ENCODE measurements at places on chromosomes 12 and 14.
A peak's percentile ranks its signal among the peaks of the same experiment; 100 is the strongest.

DNA sequence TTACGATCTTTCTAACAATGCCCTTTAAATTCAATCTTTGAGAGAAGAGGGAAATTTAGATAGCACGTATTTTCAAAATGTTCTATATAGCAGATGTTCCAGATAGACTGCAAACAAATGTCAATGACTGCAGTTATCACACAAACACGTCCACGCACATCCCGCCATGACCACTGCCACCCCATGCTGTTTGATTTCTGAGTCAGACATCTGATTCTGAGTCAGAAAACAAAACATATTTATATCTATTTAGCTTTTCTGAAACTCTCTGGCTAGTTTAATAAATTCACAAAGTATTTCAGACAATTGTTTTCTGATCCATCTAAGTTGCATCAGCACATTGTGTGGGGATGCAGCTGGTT lies 105.9 kb upstream of the BCAT1 start:
- DNase-seq: peak; percentile 56

GRCh38 chr12:33818313-33818712 lies 204.0 kb upstream of the ALG10 start:
- no peak for DNase-seq

DNA sequence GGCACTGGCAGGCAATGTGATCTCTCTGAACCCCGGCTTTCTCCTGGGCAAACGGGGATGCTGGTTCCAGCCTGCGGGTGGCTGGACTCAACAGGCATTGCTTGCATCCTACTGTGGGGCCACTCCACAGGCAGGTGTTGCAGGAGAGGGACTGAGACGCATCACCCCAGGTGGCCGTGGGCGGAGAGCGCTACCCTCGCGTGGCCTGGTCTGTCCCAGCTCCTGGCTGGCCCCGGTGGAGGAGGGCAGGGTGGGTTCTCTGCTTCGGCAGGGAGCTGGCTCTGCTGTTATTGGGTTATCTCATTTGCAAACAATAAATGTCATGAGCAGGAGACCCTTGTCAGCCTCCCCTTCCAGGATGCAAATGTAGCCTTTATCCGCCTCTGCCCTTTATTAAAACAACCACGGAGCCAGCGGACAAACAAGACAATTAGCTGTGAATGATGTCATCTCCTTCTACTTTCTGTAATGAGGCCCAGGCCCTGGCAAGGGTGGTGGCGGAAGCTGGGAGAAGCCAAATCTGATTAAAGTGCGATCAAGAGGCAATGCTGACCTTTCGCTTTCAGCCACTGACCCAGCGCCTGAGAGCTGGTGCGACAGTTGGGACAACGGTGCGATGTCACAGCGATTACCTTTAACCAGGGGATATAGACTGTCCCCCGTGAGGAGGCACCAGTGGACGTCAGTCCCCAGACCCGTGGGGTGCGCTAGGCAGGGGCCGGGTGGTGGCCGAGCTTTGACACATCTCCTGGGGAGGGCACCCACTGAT lies 161.8 kb downstream of the KIF26A start:
- no peak for DNase-seq

- no peak for DNase-seq
Measured at GRCh38 chr14:94640721-94641631, 28.8 kb downstream of the SERPINA3 start.

GRCh38 chr14:86481104-86481503 lies 951.2 kb downstream of the FLRT2 start:
- DNase-seq: no peak

- DNase-seq: no peak
Measured at GRCh38 chr14:77103475-77103874, 5.4 kb downstream of the CIPC start.

DNA sequence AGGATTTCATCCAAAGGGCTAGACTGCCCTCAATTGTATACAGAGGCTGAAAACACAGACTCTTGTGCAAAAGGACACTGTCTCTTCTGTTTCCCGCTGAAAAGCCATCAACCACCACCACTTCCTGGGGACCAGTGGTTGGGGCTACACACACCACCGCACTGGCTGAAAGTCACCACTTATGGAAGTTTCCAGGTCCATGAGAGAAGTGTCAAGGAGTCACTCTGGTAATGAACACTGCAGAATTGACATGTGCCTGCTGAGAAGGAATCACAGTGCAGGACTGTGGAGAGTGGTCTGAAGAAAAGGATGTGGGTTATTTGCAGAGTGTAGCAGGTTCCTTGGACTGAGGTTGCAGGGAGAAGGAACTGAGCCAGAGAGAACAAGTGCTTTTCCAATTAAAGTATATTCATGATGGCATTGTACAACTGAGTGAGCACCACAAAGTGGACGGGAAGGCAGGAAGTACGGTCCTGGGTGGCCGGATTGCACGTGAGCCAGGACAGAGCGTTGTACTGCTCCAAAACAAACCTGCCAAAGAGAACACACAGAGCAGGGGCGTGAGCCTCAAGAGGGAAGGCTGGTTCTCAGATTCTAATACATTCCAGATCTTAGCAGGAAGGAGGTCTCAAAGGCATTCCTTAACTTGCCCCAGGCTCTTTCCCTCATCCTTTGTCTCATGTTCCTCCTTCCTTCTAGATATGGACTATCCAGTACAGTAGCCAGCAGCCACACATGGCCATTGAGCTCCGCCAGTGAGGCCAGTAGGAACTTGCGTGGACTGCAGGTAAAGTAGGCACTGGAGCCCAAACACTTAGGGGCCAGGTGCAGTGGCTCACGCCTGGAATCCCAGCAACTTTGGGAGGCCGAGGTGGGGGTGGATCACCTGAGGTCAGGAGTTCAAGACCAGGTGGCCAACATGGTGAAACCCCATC lies 316.4 kb downstream of the MED13L start:
- no peak for DNase-seq

GRCh38 chr12:47729233-47729632 lies 3.9 kb upstream of the ENDOU start:
- no peak for DNase-seq

DNA sequence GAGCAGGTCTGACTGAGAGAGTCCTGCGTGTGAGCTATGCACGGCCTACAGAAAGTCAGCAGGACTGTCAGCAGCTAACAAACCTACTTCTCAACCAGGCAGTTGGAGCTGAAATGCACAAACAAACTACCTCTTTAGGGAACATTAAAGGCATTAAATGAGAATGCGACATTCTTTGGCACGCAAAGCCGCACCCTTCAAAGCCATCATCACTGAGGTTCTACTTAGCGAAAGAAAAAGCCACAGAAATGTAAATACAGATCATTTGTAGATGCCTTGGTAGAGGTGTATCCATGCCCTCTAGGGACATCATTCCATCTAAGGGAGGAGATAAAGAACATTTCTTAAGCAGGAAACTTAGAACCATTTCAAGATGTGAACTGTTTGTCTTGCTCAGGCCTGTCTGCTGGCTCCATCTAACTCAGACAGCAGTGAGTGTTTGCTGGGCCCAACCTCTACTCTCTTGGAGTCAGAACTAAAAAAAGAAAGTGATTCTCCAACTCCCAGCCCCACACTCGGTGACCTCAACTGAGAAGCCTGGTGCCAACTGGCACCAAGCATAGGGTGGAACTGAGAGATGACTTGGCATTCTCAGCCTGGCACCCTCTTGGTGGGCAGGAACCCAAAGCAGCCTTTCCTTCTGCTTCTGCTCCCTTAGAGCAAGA lies 63.5 kb upstream of the MBIP start:
- DNase-seq: no peak

DNA sequence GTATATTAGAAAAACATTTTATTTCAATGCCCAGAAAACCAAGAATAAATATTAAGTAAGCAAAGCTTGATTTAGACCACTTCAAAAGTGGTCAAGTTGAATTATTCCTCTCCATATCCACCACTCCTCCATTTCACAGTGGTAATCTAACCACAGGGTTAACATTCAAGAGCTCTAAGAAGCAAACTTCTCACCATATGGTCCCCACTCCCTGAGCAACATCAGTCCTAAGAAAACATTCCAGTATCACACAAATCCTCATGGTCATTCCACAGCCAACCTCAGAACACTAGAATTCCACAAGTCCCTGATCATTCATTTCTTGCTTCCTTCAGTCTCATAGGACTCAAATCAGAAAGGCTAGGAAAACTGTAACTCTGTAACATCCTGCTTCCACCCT lies 47.9 kb downstream of the ST8SIA1 start:
- DNase-seq: no peak

DNA sequence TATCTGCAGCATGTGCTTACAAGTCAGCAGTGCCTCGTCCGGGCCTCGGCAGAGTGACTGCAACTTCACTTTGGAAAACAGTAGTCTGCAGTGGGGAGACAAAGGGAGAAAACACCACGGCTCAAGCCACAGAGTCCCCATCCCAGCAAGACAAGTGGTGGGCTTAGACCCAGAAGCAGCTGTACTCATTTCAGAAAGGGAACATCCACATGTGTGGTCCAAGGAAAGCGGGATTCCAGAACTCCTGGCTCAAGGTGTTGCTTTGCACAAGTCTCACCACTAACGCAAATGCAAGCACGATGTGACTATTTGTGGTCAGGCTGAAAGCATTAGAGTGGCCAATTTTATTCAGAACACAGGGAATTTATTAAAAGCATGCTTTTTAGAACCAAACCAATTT lies 198.3 kb downstream of the TTC7B start:
- DNase-seq: no peak

GRCh38 chr14:100128688-100129087 lies 30.8 kb downstream of the DEGS2 start:
- DNase-seq: no peak

DNA sequence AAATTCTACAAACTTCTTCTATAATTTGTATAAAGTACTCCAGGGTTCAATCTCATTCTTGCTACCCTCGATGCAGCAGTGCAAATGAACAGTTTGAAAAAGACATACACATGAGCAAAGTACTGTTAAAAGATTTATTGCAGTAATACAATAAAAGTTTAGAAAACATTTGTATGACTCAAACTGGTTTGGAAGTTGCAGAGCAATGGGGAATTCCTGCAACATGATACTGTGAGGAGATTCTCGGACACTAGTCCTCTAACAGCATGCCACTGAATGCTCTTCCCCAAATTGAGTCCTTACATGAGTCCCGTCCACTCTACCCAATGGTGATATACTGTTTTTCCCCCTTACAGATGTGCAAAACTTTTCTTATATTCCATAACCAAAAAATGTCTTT lies 45.4 kb downstream of the ATG14 start:
- DNase-seq: no peak

GRCh38 chr12:131832321-131833231 lies 4.4 kb downstream of the MMP17 start:
- no peak for DNase-seq

- DNase-seq: no peak
Measured at GRCh38 chr12:102322254-102322653, 124.6 kb upstream of the PMCH start.

DNA sequence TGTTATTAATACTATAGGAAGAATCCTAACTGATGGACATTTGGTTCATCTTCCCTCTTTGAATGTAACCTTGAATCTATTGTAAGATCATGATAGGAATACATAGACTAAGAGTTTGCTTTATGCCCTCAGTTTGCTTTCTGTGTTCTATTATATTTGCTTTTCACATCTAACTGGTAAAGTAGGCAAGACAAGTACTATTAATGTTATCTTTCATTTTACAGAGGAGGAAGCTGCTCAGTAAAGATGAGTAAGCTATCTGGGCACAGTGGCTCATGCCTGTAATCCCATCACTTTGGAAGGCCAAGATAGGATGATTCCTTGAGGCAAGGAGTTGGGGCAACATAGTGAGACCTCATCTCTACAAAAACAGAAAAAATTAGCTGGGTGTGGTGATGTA lies 103.0 kb downstream of the TMTC2 start:
- no peak for DNase-seq

GRCh38 chr12:24478254-24478653 lies 470.6 kb downstream of the BCAT1 start:
- DNase-seq: no peak

All from stimulated activated naive B cell treated with anti-CD40 and anti-IgM and Interleukin-4, amounts not matched to agents 10 μg/mL and 1 μg/mL and 100 μg/mL, for 72 hours (primary cell).